Cardiac septum (tissue), 1 donor: ENCODE measurements at places on chromosomes 13 and 19.

DNA sequence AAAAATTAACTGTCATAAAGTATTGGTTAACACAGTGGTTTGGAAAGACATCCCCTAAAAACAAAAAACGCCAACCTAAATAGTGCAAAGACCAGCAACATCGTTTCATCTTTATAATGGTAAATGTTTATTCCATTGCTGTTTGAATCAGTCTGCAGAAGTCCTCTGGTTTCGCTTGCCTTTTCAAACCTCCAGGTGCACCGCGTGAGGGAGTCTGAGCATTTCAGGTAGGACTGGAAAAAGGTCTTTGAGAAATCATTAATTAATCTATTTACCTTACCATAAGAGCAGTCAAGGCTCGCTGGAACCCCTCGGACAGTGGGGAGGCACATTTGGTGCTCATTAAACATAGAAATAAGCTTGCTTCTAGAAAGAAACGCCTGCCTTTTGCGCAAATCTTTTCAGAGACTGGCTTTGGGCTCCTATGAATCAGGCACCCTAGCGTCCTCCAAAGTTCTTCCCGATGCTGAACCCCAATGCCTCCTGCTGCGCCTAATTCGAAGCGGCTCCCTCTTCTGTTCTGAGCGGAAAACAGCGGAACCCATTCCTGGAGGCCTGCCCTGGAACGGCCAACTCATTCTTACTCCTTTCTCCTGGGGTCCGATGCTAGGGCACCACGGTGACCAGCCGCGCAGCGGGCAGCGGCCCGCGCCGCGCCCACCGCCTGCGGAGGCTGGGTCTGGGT, 951 bp upstream of the MTUS2 start:
- no peak for DNase-seq

DNA sequence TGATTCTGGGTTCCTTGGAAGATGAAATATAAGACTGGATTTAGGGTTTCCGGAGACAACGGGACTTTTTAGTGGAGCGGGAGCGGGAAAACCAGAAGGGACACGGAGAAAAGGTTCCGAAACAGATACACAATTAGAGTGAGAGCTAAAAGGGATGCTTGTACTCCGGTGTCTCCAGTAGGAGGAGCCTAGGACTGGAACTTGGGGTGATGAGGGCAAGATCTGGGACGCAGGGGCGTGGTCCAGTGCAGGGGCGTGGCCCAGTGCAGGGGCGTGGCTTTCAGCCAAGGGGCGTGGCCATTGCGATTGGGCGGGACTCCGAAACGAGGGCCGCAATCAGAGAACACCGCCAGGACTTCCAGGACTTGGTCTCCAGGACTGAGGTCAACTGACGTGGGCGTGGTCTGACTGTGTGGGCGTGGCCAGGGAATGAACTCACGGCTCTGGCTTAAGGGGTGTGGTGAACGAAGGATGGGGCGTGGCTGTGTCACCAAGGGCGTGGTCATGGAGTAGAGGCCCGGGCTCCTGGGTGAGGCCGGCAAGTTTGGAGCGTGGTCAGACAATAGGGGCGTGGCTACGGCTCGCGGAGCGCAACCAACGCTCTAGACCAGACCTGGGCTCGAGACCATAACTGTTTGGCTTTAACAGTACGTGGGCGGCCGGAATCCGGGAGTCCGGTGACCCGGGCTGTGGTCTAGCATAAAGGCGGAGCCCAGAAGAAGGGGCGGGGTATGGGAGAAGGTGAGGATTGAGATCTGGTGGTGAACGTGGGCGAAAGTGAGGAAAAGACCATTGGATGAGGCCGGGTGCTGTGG, at the start of gene DKKL1:
Gene DKKL1 (plus strand): TSS at position 610 of the 815 bp plus-strand sequence. CDS start 122 bp downstream, at position 732.
- DNase-seq = peak; percentile 99

DNA sequence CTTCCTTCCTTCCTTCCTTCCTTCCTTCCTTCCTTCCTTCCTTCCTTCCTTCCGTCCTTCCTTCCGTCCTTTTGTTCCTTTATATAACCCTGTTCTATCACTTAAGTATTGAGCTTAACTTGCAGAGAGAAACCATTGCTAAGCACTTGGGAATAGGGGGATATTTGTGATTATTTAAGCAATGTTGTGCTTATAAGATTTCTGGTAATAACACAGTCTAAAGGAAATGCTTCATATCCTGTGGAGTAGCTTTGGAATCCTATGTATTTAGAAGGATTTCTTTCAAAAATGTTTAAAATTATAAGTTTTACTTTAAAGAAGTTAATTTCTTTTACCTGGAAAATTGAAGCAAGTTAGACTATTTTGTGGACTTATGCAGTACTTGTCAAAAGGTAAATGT, 209.8 kb downstream of the PCCA start:
- DNase-seq = no peak

- DNase-seq = no peak
These were observed 560.2 kb downstream of the DACH1 start for GRCh38 chr13:71306821-71307220.

DNA sequence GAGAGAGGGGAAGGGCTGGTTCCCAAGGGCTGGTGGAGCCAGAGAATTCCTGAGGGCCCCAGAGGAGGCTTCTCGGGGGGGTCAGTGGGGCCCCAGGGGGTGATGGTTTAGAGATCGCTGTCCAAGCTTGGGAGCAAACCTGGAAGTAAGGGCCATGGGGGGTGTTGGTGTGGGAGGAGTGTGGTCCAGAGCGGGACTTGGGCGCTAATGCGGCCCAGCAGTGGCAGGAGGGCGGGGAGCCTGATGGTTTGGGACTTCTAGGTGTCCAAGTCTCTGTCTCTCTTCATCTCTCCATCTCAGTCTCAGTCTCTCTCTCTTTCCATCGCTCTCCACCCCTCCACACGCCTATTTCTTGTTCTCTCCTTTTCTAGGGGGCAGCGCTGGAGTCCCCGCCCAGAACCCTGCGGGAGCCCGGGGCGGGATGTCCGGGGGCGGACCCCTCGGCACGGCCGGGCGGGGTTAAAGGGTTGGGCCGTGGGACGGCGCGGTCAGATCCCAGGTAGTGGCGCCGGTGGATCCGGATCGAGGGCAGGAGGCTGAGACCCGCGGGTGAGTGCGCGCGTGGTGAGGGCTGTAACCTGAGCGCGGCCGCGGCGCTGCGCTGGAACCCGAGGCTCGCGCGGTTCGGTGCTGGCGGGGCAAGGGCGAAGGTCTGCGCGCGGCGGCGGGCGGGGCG, at the start of gene CYP4F22:
Gene CYP4F22 (plus strand): TSS at position 491 of the 676 bp plus-strand sequence. CDS start 16,812 bp downstream, outside the sequence.
- no peak for DNase-seq

- DNase-seq = no peak
These were observed 22.8 kb downstream of the ZNF20 start for GRCh38 chr19:12117201-12117970.

- DNase-seq = no peak
These were observed 33.1 kb upstream of the CEBPA start for GRCh38 chr19:33335446-33335845.

GRCh38 chr13:109345433-109345941, 440.9 kb downstream of the IRS2 start:
- DNase-seq = no peak

- peak; percentile 41 for DNase-seq
These were observed 324.8 kb downstream of the TEX29 start for GRCh38 chr13:111645198-111645597.

DNA sequence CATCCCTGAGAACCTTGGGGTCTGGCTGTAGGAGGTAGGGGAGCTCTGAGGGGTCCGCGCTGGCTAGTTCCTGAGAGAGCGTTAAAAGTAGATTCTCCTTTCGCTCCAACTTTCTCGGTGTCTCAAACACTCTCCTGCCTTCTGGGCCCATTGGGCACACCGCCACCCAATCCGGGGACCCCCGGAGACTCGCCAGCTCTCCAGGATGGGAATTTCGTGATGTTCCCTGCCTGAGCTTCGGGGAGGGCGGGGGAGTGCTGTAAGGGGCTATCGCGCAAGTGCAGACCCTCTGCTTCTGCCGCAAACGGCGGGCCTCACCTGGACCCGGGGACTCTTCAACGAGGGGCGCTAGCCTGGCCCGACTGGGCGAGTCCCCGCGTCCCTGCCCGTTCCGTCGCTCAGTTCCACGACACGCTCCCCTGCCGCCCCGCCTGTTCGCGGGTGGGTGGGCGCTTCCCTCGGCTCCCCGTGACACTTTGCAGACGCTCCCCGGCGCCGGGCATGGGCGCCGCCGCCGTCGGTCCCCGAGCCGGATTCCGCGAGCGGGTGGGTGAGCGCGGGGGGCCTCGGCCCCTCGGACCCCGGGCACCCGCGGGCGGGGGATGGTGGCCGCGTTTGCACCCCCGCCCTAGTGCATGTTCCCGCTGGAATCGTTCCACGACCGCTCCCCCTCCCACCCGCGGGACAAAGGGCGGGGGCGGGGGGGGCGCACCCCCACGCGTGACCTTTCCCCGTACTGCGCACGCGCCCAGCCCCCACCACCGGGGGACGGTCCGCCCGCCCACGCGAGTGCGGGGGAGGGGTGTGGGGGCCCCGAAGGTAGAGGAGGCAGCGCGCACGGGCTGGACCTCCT, at the start of gene CCDC106:
Gene CCDC106 (plus strand): TSS at position 481 of the 853 bp plus-strand sequence. CDS start 835 bp downstream, outside the sequence.
- no peak for DNase-seq

- no peak for DNase-seq
These were observed 18.5 kb downstream of the AP3D1 start for GRCh38 chr19:2132731-2133490.

DNA sequence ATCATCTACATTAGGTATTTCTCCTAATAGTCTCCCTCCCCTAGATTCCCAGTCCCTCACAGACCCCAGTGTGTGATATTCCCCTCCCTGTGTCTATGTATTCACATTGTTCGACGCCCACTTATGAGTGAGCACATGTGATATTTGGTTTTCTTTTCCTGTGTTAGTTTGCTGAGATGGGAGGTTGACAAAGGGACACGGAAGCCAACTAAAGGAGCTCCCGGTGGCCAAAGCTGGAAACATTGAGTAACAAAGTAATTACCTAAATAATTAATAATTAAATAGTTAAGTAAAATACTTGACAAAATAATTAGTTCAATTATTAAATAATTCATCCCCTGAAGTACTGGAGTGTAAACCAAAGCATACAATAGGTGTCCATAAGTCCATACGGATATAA, 1.7 kb upstream of the PRR20A start:
- DNase-seq = no peak

- no peak for DNase-seq
These were observed 24.2 kb downstream of the ACTN4 start for GRCh38 chr19:38671654-38672053.

DNA sequence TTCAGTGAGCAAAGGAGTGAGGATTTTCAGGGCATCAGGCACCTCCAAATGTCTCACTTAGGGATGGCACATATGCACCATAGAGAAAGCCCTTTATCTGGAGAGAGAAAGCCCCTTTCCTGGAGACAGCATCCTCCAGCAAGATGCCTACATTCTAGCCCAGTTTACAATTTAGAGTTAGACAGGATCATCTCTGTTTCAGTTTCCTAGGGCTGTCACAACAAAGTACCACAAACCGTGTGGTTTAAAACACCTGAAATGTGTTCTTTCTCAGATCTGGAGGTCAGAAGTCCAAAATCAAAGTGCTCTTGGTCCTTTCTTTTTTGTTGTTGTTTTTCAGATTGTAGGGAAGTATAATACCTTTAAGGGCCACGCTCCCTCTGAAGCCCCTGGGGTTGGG, 61.8 kb downstream of the MBNL2 start:
- no peak for DNase-seq

DNA sequence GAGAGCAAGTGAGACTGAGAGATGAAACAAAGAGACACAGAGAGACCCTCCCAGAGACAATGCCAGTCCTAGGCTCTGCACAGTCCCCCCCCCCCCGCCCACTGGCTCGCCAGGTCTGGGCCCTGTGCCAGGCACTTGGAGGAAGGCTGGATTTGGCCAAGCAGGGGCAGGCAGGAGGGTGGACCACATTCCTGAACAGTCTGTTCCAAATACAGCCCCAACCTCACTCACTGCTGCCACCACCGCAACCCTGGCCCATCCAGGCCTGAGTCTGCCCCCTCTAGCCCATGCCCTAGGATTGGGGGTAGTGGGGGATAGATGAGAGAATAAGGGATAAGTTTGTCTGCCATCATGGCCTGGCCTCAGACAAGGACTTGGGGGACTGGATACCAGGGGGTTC, 19.0 kb downstream of the CYP2F1 start:
- DNase-seq = no peak

DNA sequence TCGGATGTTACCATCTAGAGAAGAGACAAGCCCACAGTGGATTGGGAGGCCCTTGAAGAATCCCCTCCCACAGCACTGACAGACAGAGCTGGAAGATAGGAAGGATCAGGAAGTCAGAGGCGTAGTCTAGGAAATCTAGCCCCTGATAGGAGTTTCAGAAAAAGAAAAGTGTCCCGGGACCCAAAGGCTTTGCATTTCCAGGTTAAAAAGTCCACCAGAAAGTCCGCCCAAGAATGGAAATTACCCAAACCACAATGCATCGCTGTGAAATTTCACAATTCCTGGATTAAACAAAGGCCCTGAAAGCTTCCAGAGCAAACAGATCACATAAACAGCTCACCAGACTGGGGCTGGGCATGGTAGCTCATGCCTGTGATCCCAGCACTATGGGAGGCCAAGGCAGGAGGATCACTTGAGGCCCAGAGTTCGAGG, 146.9 kb downstream of the KDM4B start:
- DNase-seq = no peak

- no peak for DNase-seq
These were observed 9.2 kb upstream of the CLIP3 start for GRCh38 chr19:36041831-36042230.

DNA sequence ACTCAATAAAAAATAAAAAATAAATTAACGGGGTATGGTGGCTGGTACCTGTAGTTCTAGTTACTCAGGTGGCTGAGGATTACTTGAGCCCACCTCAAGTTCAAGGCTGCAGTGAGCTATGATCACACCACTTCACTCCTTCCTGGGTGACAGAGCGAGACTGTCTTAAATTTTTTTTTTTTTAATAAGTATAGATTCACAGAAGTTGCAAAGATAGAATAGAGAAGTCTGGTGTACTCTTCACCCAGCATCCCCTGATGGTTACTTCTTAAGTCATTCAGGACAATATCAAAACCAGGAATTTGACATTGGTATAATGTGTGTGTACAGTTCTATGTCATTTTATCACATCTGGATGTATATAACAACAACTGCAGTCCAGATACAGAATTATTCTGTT, 7.7 kb upstream of the CD22 start:
- no peak for DNase-seq

- DNase-seq = no peak
These were observed 91.8 kb downstream of the WTIP start for GRCh38 chr19:34573226-34573864.

GRCh38 chr13:36347531-36348210, 1.5 kb upstream of the SPART start:
- no peak for DNase-seq
